ENCODE measurements at places on chromosomes 11 and 22.

- DNase-seq = no peak
These were observed 1018.9 kb downstream of the DLG2 start for GRCh38 chr11:84607975-84608836.

DNA sequence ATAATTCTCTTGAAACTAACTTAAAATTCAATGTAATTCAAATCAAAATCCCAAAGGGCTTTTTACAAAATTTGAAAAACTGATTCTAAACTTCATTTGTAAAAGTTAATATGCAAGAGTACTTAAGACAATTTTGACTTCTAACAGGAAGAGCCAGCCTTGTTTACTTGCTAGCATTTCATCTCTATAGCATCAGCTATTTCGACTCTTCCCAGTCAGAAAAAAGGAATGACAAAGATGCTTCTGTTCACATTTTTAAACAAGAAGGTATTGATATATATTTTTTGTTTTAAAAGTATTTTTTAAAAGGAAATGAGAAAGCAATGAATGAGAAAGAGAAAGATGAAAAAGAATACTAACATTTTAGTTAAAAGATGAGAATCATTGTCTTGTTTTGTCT lies 16.4 kb downstream of the SLN start:
- DNase-seq = no peak

DNA sequence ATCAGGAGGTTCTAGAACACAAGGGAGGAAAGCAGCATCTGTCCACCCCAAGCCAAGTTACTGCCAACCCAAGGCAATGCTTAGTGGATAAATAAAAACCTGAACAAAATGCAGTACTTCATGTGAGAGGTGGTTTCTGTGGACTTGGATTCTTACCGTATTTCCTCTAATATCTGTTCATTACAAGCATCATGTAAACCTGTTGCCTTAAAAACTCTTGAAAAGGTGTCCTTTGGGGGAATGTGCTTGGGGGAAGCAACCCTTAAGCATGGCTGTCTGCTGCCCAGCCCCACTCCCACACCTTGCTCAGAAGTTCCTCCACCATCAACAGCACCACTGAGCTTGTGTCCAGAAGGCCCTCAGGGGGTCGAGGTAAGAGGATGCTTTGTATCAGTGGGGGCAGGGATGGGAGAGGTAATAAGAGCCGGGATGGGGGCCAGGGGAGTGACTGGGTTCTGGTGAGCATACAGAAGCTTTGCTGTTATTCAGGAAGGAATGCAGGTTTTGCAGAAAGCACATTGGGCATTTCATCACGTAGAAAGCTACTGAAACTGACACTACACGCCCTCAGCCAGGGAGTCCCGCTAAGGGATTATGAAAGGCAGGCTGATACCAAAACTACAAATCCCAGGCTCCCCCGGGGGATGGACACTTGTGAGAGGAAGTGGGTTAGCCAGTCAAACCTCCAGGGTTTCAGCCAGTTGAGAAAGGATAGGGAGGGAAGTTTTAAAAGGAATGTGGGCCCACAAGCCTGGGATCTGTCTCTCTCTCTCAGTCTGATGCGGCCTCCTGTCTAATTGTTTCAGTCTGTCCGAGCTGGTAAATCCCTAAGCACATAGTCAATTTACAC lies 52.0 kb downstream of the KCNJ1 start:
- no peak for DNase-seq

DNA sequence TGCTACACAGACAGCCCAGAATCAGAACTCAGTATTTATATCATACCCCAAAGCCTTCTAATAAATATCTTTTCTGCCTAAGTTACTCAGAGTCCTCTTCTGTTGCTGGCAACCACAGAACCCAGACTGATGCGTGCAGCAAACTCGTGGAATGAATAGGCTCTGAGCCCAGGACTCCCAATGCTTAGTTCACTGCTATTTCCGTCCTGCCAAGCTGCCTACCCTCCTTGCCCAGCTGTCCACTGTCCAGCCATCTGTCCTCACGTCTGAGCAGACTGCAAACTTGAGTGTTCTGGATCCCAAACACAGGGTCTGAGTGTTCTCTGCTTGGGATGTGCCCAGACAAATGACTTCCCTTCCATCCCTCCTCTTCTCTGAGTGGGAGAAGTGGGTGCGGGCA lies 19.4 kb downstream of the PTPN5 start:
- DNase-seq = no peak
